ENCODE measurements at places on chromosomes 12 and 14. TPM values are rescaled to one million over a fixed set of nuclear protein-coding genes. Genes with fewer than 3 reads are reported as not detected.
A peak's percentile ranks its signal among the peaks of the same experiment; 100 is the strongest.

Gene ERGIC2
- 56.6 TPM for total RNA-seq

DNA sequence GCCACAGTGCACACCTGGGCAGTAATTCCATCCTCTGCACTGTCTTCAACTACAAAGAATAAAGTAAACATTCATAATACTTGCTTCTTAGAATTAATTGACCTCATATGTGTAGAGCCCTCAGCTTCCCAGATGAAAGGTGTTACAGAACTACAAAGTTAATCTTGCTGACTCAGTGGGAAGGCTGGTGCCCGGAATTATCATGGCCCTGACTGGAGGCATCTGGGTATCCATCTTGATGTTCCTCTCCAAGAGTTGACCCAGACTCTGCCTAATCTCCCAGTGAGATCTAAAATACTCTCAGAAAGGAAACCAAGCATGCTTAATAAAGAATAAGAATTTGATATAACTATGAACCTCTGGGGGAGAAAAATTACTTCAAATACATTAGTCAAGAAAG lies 147.0 kb upstream of the ARID2 start:
- no peaks in the 10 kb centered on the region for H3K27me3 ChIP-seq
- DNase-seq: no peak
- no peaks in the 10 kb centered on the region for H3K4me1 ChIP-seq

Gene CARMIL3
- total RNA-seq: 0.59 TPM

- H3K4me3 ChIP-seq: no peak overlapping the region
- no peak overlapping the region for H3K27ac ChIP-seq
- H3K4me1 ChIP-seq: no peaks in the 10 kb centered on the region
- H3K36me3 ChIP-seq: no peaks in the 10 kb centered on the region
- no peak for DNase-seq
- no peaks in the 10 kb centered on the region for H3K27me3 ChIP-seq
Measured at GRCh38 chr14:73365727-73366126, 92.6 kb downstream of the NUMB start.

DNA sequence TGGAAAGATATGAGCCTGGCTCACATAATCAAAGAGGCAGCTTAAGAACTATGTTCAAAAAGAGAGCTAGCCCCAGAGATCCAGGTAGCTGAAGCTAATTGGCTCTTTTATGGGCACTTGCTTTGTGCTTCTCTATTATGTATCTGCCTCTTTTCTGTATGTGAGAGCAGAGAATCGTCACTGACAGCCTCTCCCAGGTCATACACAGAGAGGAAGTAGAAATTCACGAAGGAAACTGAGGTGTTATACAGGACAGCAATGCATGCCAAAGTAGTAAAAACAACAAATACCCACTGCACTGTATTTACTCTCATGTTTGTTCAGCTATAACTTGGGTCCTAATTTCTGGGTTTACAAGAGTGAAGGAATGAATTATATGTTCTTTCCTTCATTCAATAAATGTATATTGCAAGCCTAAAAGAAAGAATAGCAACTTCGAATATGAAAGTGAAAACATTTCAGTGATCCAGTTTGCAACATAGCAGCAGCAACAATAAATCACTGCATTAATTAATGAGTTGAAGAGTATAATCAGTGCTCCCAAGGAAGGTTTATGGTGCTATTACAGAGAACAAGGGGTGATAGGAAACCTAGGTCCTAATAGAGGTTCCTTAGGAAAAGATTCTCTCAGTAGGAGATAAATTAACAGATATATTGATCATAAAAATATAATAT lies 47.1 kb upstream of the ATXN7L3B start:
- H3K4me3 ChIP-seq: no peak overlapping the region
- H3K36me3 ChIP-seq: no peaks in the 10 kb centered on the region
- DNase-seq: no peak
- no peaks in the 10 kb centered on the region for H3K27me3 ChIP-seq
- no peaks in the 10 kb centered on the region for H3K4me1 ChIP-seq

GRCh38 chr12:70317781-70318180 lies 48.3 kb upstream of the KCNMB4 start:
- H3K27me3 ChIP-seq: no peaks in the 10 kb centered on the region
- no peak overlapping the region for H3K4me3 ChIP-seq
- no peak for DNase-seq
- H3K27ac ChIP-seq: no peak overlapping the region

GRCh38 chr12:109758426-109759420 lies 45.1 kb downstream of the FAM222A start:
- H3K4me3 ChIP-seq: no peak overlapping the region
- DNase-seq: no peak
- H3K4me1 ChIP-seq: no peaks in the 10 kb centered on the region
- H3K27ac ChIP-seq: no peak overlapping the region

Gene JDP2
- total RNA-seq: 0.58 TPM

DNA sequence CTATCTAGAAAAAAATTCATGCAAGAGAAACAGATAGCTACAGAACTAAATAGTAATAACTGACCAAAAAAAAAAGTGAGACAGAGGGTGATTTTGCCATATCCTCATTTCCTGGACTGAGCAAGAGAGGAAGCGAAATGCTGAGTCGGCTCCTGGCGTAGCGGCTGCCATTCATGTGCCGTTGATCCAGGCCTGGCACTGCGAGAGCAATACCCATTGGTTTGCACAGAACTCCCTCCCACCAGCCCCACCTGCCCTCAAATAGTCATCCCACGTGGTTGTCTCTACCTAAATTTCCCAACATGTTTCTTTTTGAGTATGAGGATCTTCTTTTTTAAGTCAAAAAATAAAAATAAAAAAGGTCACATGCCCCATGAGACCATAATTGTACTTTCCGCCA lies 9.4 kb upstream of the WNT5B start:
- no peak overlapping the region for H3K4me3 ChIP-seq
- H3K27me3 ChIP-seq: no peaks in the 10 kb centered on the region
- DNase-seq: no peak
- no peak overlapping the region for H3K27ac ChIP-seq
- H3K36me3 ChIP-seq: no peaks in the 10 kb centered on the region

- no peaks in the 10 kb centered on the region for H3K4me1 ChIP-seq
- DNase-seq: no peak
- no peaks in the 10 kb centered on the region for H3K36me3 ChIP-seq
- H3K4me3 ChIP-seq: no peak overlapping the region
Measured at GRCh38 chr14:22974530-22975313, 7.6 kb downstream of the AJUBA start.

GRCh38 chr12:92933606-92934005 lies 4.5 kb upstream of the EEA1 start:
- H3K27ac ChIP-seq: no peak overlapping the region
- no peak for DNase-seq
- H3K36me3 ChIP-seq: no peaks in the 10 kb centered on the region
- no peak overlapping the region for H3K4me3 ChIP-seq
- no peaks in the 10 kb centered on the region for H3K27me3 ChIP-seq
- H3K4me1 ChIP-seq: peaks cover 6% of the 10 kb centered on the region

DNA sequence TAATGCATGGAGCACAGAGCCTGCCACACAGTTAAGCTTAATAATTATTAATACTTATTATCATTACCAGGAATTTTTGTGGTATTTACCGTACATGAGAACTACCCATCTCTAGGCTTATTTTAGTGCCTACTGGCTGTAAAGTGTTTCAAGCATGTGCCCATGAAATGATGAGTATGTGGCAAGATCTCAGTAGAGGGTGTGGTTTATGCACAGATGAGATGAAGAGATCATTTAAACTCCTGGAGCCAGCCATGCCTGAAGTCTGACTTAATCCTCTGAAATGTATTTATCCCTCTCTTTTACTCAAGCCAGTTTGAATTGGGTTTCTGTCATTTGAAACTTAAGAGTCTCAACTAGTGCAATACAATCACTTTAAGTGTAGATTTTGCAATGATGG lies 60.2 kb downstream of the DAO start:
- no peak overlapping the region for H3K4me3 ChIP-seq
- H3K27ac ChIP-seq: no peak overlapping the region
- no peak for DNase-seq
- H3K36me3 ChIP-seq: no peaks in the 10 kb centered on the region

Gene RPS6KL1
- 15.3 TPM for total RNA-seq

GRCh38 chr12:103877934-103878510 lies 37.0 kb upstream of the NT5DC3 start:
- H3K4me1 ChIP-seq: peaks cover 4% of the 10 kb centered on the region
- no peaks in the 10 kb centered on the region for H3K27me3 ChIP-seq

Gene YAF2
- 57.4 TPM for total RNA-seq

- H3K27ac ChIP-seq: no peak overlapping the region
- H3K4me3 ChIP-seq: no peak overlapping the region
- no peak for DNase-seq
- no peaks in the 10 kb centered on the region for H3K27me3 ChIP-seq
- H3K36me3 ChIP-seq: no peaks in the 10 kb centered on the region
Measured at GRCh38 chr12:117053050-117053400, 46.2 kb downstream of the TESC start.

Gene PPP1R36
- total RNA-seq: not detected

DNA sequence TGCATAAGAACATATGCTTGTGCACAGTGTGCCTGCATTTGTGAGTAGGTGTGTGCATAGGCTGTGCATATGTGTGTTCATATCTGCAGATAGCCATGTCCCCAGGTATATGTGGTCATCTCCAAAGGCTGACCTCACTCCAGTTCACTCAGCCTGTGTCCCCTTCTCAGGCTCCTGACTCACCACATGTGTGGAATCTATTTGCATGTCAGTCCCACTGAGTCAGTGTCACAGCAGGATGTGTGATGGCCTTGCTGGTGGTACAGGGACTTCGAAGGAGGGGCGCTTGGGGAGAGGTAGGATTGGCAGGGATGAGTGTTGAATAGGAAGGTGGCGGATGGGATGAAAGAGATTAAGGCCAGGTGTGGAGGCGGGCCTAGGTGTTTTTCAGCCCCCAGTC lies 35.5 kb downstream of the KRT80 start:
- no peak for DNase-seq
- no peaks in the 10 kb centered on the region for H3K36me3 ChIP-seq
- peaks cover 16% of the 10 kb centered on the region for H3K27me3 ChIP-seq
- no peak overlapping the region for H3K4me3 ChIP-seq
- peak overlapping the region; percentile 91 for H3K27ac ChIP-seq

DNA sequence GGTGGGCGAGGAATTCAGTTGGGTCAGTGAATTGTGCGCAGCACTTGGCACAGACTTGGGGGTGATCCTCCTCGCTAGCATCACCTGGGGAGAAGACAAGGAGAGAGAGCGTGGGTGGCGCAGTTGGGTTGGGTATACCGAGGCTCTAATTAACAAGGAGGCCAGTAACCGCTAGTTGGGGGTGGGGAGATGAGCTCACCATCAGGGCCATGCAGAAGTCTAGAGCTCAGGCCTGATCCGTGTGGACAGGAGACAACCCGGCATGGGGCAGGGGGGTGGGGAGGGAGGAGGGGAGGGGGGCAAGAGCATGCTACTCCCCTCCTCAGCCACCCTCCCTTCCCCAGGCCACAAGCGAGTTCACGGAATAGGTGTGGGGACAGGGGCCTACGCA lies 580 bp downstream of the SALL2 start:
- H3K36me3 ChIP-seq: peaks cover 3% of the 10 kb centered on the region
- peak overlapping the region; percentile 70 for H3K4me3 ChIP-seq
- no peaks in the 10 kb centered on the region for H3K27me3 ChIP-seq

DNA sequence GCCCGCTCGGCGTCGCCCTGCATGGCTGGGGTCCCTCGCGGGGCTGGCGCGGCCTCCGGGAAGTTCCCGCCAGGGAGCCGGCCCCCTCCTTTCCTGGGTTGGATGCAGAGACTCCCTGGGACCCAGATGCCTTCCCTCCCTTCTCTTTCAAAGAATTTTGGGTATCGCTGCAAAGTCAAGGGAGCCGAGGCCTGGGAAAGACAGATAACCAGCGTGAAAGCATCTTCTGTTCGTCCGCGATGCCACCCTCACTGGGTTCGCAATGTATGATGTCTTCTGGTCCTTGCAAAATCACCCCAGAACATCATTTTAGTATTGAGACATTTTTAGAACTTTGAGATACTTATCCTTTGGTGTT lies 451 bp downstream of the IRAK3 start:
- no peak for DNase-seq
- no peak overlapping the region for H3K4me3 ChIP-seq
- peaks cover 23% of the 10 kb centered on the region for H3K27me3 ChIP-seq

- no peaks in the 10 kb centered on the region for H3K27me3 ChIP-seq
- no peaks in the 10 kb centered on the region for H3K36me3 ChIP-seq
- DNase-seq: no peak
Measured at GRCh38 chr12:104177663-104178501, 37.7 kb upstream of the TXNRD1 start.

- no peaks in the 10 kb centered on the region for H3K4me1 ChIP-seq
- no peak overlapping the region for H3K27ac ChIP-seq
- H3K27me3 ChIP-seq: no peaks in the 10 kb centered on the region
- no peak for DNase-seq
- H3K4me3 ChIP-seq: no peak overlapping the region
Measured at GRCh38 chr14:27427796-27428195, 830.0 kb upstream of the NOVA1 start.

- peaks cover 26% of the 10 kb centered on the region for H3K4me1 ChIP-seq
- no peak for DNase-seq
- no peak overlapping the region for H3K4me3 ChIP-seq
- no peak overlapping the region for H3K27ac ChIP-seq
- no peaks in the 10 kb centered on the region for H3K27me3 ChIP-seq
Measured at GRCh38 chr14:95531473-95531872, 3.4 kb upstream of the GLRX5 start.

GRCh38 chr14:40850191-40850590 lies 756.5 kb upstream of the LRFN5 start:
- no peaks in the 10 kb centered on the region for H3K27me3 ChIP-seq
- no peak overlapping the region for H3K4me3 ChIP-seq
- H3K4me1 ChIP-seq: no peaks in the 10 kb centered on the region
- no peak for DNase-seq
- H3K27ac ChIP-seq: no peak overlapping the region

GRCh38 chr12:47947341-47947740 lies 16.1 kb upstream of the TMEM106C start:
- H3K27ac ChIP-seq: no peak overlapping the region
- H3K4me3 ChIP-seq: no peak overlapping the region
- DNase-seq: no peak
- peaks cover 47% of the 10 kb centered on the region for H3K27me3 ChIP-seq

DNA sequence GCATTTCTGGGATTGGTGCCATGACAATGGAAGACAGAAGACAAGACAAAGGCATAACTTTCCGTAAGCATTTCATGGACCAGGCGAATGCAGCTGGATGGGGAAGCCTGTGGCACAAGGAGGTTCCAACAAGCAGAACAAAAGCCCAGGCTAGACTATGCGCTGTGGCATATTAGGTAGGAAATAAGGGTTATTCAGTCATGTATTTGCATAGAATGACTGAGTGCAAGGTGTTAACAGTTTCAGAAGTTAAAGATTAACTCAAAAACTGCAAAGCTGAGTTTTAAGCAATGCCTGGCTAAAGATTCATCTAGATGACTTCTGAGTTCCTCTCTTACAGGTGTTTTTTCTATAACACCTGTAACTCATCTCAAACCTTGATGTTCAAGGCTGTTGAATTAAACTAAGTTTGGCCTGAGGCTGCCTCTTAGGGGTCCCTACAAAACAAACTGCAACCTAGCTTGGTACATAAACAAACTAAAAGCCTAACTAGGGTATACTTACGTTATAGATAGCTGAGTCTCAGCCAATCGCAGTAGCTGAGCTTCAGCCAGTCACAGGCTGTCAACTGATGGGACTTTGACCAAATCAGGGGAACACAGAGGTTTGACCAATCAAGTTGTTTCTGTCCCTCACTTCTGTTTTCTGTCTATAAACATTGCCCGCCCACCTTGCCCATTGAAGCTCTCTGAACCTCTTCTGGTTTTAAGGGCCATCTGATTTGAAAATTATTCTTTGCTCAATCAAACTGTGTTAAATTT lies 52.2 kb upstream of the PLBD1 start:
- no peaks in the 10 kb centered on the region for H3K4me1 ChIP-seq
- H3K36me3 ChIP-seq: no peaks in the 10 kb centered on the region
- no peak overlapping the region for H3K27ac ChIP-seq
- no peak for DNase-seq
- no peak overlapping the region for H3K4me3 ChIP-seq

GRCh38 chr14:21642683-21643082 lies 7.9 kb upstream of the OR10G2 start:
- no peak for DNase-seq
- peaks cover 5% of the 10 kb centered on the region for H3K27me3 ChIP-seq
- H3K27ac ChIP-seq: no peak overlapping the region
- no peaks in the 10 kb centered on the region for H3K4me1 ChIP-seq
- no peaks in the 10 kb centered on the region for H3K36me3 ChIP-seq

Data from T-cell (primary cell).